Gastroesophageal sphincter (tissue), 4 donors: ENCODE measurements at places on chromosomes 2 and 18.
A peak's percentile ranks its signal among the peaks of the same experiment; 100 is the strongest.

DNA sequence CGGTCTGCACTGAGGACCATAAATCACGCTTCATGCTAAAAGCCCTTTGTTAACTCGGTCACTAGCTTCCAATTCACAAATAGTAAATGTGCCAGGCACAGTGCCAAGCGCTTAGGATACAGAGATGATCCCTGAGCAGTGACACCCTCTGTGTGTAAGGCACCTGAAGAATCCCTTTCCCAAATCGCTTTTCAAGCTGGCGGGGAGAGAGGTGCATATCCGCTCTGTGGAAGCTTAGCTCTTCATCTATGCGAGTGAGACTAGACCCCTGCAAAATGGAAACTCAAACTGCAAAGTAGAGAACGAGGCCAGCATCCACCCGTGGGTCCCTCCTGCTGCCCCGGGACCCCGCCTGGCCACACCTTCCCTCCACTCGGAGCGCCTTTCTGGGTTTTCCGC is 2.4 kb downstream of the PIEZO2 start:
- no peak for ATAC-seq

DNA sequence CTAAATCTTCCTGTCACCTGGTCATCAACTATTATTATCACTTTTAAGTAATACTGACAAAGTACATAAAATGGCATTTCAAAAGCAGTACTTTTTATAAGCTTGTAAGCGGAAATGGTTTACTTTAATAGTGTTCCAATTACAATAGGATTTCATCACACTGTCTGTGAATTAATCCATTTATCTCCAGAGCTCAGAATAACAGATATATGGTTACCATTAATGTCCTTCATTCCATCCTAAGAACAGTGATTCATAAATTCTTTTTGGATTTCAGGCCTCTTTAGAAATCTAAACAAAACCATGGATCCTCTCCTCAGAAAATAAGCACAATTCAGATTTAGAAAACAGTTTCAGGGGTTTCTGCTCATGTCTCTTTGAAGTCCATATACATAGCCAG is 68.4 kb downstream of the PID1 start:
- ATAC-seq: no peak

- no peak for ATAC-seq
Observed at GRCh38 chr2:20513946-20514345, 67.1 kb downstream of the RHOB start.

- ATAC-seq: no peak
Observed at GRCh38 chr18:58087928-58088690, 44.1 kb downstream of the NEDD4L start.

DNA sequence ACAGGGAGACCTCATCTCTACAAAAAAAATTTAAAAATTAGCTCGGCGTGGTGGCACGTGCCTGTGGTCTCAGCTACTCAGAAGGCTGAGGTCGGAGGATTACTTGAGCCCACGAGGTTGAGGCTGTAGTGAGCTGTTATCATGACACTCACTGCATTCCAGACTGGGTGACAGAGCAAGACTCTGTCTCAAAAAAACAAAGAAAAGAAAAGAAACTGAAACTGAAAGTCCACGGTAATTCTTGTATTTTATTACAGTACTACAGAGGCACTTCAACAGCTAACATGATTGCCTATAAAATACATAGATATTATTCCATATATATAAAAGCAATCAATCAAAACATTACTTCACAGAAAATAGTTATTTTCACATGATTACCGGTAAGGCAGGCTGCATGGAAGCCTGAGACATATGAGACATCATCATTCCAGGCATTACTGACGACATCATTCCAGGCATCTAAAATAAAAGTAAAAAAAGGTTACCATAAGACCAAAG is 23.1 kb downstream of the PRPF40A start:
- ATAC-seq: peak; percentile 36

GRCh38 chr2:172270278-172271079 is 156.9 kb upstream of the ITGA6 start:
- ATAC-seq: no peak

DNA sequence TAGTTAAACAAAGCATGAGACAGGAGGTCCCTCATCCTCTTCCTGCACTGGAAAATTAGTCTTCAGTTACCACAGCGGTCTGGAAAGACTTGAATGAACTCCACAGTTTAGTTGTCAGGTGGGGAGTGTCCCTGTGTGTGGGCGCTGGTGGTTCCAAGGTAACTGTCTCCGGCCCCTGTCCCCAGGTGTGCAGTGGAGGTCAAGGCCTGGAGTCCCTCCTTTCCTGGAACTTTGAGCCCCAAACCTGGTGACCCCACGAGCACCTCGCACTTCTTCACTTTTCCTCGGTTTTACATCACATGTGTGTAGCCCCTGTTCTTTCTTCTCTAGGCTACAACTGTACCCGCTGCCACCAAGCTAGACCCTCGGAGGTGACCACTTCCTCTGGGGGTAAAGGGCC is 28.0 kb upstream of the INHBB start:
- ATAC-seq: no peak

DNA sequence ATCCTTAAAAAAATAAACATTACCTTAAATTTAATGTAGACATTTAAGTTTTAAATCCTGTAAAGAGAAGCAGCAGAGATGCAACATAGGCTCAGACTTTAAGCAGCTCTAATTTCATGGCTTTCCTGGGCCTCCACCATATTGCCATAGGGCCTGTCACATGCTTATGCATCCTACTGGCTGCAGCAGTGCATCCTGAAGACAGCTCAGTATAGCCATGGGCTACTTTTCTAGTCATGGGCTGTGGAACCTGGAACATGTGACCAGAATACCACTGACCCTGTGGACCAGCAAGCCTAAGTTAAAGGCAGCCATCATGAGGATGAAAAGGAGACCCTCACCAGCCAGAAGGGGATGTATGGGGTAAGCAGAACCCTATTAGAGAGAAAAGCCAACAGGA is 10.7 kb downstream of the RMP24 start:
- no peak for ATAC-seq

- ATAC-seq: no peak
Observed at GRCh38 chr18:45037618-45038017, 356.9 kb downstream of the SETBP1 start.
